ENCODE measurements at places on chromosomes 6 and 20. TPM values are rescaled to one million over a fixed set of nuclear protein-coding genes. Genes with fewer than 3 reads are reported as not detected.

The CLPSL2 gene
- total RNA-seq = not detected

The PAK5 gene
- total RNA-seq = not detected

The BPIFB4 gene
- total RNA-seq = not detected

DNA sequence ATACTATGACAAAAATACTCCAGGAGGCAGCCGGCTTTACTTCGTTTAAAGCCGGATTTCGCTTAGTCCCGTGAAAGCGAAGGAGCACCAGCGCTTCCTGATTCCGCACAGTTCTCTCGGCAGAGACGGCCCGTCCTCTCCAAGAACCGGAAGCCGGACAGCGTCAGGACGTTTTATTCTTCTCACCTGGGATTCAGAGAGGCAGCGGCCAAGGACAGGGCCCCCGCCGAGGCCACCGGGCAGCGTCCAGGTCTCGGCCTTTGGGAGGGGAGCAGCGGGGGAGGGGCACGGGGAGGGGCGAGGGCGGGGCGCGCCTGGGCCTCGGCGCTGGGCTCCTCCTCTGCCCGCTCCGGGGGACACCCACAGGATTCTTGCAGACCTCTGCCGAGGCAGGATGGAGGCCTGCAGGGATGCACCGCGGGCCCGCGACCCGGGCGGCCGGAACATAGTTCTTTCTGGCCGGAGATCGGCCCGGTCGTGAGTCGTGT, 2.8 kb upstream of the DIDO1 start:
- DNase-seq = peak; percentile 36

- no peak for DNase-seq
Observed at GRCh38 chr6:3665608-3666007, 85.9 kb downstream of the PXDC1 start.

DNA sequence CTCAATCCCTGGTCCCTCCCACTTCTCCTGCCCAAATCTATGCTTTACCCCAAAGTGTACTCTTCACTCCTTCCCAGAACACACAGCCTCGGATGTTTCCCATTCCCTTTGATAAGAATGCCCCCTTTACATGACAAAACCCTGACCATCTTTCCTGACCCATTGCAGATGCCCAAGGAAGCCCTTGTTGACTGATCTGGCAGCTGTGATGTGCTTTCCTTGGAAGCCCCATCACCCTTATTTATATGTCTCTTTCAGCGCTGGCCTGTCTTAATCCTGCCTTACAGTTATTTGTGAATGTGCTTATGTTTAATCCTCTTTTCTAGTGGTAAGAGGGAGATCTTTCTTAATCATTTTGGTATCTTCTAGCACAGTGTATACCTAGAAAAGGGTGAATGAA, 523.1 kb downstream of the CD83 start:
- no peak for DNase-seq

DNA sequence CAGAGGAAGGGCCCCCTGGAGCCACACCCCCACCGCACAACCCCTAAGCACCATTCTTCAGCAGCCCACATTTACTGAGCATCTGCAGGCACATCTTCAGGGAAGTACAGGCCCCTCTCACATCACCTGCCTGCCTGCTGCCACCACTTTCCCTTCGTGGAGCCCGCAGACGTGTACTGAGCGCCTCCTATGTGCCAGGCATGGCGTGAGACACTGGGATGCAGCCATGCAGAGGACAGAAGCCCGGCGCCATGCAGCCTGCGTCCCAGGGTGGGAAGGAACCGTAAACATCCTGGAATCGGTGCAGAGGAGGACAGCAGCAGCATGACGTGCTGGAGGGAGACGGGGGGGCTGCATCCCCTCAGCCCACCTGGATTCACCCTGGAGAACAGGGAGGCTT, 78.1 kb downstream of the GRM4 start:
- no peak for DNase-seq

DNA sequence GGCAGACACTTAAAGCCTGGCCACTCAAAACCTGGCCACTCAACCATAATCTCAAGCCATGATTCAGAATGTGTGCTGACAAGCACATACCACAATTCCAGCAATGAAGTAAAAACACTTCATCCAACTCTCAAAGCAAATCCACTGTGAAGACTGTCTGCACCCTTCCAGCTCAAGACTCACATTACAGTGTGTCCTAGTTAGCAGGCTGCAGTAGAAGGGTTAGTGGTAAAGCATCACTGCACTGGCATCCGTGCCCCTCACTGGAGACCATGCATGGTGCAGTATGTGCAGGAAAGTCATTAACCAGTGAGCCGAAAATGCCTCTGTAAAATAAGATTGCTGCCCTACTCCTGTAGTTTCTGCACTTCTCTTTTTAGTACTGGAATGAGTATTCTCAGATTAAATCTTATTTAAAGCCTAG, 43.4 kb downstream of the SLC23A2 start:
- no peak for DNase-seq

DNA sequence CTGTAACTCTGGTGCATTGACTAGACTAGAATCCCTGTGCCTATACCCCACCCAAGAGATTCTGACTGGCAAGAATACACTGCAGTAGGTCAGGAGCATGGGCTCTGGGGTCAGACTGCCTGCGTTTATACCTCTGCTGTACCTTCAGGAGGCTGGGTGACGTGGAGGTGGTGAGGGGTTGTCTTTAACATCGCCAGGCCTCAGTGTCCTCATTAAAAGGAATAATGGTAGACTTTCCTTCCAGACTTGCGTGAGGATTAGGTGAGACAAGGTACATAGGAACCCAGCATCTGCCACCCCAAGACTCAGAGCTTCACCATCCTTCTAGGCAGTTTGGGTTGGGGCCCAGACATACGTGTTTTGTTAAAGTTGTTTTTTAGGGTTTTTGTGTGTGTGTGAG, 44.3 kb downstream of the TM9SF4 start:
- DNase-seq = no peak

The NMBR gene
- not detected for total RNA-seq

DNA sequence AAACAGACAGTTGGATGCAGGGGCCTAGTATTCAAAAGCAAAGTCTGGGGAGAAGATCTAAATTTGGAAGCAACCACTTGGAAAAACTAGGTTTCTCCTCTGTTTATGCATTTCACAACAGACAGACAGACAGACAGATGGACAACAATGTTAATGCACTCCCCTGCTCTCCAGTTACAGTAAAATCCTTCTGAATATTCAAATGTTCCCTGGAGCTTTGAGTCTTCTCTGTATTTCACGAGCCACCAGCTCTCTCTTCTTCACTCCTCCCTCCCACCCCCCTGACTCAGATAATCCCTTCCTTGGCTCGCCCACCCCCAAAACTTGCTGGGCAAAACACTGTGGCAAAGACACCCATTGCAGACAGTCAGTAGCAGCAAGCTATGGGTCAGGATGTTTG, 129.3 kb upstream of the TOP1 start:
- no peak for DNase-seq

GRCh38 chr20:6818033-6818808, 50.7 kb downstream of the BMP2 start:
- no peak for DNase-seq

The IL20RA gene
- not detected for total RNA-seq

The HAO1 gene
- total RNA-seq = not detected

The APOBEC2 gene
- not detected for total RNA-seq

GRCh38 chr6:152557502-152557901, 79.7 kb downstream of the SYNE1 start:
- no peak for DNase-seq
